ENCODE measurements at places on chromosomes 4 and X.

GRCh38 chr4:13641084-13641483 lies 13.6 kb upstream of the BOD1L1 start:
- DNase-seq: no peak

DNA sequence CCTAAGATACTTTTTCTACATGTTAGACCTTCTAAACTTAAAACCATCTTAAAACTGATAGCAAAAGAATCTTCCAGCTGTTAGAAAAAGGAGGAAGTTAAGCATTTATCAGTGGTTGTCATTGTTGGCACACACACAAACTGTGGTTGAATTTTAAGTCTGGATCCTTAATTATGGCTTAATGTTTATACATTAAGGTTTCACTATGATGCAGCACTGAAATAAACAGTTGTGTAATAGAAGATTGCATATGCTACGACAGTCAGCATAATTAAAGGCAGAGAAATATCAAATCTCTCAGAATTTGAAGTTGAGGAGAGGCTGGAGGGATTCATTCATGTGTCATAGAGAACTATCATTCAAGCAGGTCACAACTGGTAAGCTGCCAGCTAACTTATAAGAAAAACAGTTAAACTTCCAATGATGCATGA lies 32.3 kb downstream of the ADGRA3 start:
- DNase-seq: no peak

DNA sequence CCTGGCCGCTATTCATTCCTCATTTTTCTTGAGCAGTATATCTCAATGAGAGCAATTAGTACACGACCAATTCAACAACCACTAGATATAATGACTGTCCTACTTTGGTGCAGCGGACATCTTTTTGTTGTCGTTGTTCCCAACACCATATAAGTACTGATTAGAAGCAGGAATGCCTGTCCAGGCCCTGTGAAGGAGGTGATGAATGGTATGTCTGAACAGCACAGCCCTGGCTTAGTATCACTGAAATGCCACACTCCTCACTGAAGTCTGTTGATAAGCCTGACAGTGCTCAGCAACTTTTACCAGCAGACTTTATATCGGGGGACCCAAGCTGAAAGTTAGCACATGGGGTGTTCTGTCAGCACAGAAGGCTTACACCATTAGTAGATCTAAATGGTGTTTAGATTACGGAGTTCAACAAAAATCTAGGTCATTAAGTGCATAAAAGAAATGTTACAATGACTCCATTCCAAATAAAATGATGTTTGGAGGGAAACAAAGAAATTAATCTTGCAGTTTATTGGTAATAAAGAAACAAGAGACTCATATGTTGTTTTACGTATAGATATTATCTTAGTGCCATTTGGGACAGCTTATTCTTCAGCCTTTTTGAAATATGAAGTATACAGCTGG lies 228.3 kb upstream of the TTC29 start:
- no peak for DNase-seq

DNA sequence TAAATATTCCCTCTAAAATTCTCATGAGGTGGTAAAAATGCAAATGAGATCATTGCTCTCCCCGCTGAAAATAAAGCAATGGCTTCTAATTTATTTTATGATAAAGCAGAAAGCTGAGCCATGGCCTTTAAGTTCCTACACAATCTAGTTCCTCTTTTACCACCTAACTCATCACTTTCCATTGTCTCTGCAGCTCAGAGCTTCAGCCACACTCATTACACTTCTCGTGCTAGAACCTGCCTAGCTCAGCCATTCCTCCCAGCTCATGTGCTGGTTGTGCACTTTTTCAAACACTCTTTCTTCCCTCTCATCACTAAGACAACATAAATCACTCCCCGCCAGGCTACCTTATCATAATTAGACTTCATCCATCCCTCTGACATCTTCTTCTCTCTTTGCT lies 1112.1 kb upstream of the PRKX start:
- no peak for DNase-seq

- no peak for DNase-seq
These were observed 375 bp downstream of the FGFR3 start for GRCh38 chr4:1793496-1793840.

DNA sequence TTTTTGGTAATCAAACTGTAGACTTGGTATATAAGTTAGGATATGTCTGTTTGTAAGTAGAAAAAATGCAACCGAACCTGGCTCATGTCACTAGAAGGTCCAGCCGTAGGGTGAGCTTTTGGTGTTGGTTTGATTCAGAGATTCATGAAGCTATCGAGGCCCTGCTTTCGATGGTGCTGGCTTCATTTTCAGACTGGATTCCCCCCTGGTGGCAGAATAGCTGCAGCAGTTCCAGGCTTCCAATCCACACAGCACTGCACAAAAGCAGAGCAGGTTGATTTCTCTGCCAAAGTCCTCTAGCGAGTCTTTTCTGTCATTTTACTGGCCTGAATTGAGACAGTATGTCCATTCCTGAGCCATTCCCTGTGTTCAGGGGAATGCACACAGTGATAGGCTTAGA lies 33.1 kb downstream of the PDK3 start:
- no peak for DNase-seq

GRCh38 chrX:68508799-68509198 lies 9.9 kb downstream of the YIPF6 start:
- no peak for DNase-seq

- no peak for DNase-seq
These were observed 2.3 kb downstream of the FHDC1 start for GRCh38 chr4:152938237-152938947.

DNA sequence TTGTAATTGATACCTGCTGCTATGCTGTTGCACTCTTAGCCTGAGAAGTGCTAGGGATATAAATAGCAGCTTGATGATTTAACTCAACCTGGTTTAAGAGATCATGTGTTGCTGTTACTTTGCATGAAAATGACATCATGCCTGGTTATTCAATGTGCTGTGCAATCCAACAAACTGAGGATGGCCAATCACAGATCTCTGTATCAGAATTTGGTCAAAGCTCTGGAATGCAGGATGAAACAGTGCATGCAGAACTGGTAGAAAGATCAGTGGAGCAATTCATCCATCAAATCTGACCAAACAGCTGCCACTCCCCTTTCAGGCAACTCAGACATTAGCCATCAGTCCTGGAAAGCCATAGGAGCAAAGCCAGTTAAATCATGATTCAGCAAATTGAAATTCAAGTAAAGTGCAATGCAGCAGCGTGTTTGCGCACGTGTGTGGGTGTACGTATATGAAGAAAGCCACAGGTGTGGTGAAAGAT lies 160.3 kb upstream of the RASGEF1B start:
- no peak for DNase-seq

GRCh38 chr4:118190903-118191302 lies 156.6 kb downstream of the NDST3 start:
- no peak for DNase-seq

DNA sequence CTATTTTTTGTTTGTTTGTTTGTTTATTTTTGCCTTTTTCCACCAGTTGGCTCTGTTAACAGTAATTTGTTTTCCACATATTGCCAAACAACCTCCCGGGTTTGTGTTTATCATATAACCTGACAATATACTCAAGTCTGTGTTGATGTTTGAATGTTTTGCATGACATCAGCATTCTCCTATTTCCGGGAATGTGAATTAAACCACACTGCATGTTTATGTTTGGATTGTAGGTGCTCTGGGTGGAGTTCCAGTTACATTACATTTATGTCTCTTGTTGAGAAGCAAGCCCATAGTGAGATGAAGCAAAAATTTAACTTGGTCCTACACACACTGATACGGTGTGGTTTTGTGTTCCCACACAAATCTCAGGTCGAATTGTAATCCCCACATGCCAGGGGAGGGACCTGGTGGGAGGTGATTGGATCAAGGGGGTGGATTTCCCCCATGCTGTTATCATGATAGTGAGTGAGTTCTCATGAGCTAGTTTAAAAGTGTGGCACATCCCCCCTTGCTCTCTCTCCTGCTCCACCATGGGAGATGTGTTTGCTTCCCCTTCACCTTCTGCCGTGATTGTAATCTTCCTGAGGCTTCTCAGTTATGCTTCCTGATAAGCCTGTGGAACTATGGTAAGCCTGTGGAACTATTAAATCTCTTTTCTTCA lies 54.4 kb upstream of the CLNK start:
- no peak for DNase-seq

- no peak for DNase-seq
These were observed 103.1 kb downstream of the NPNT start for GRCh38 chr4:105998171-105999063.

DNA sequence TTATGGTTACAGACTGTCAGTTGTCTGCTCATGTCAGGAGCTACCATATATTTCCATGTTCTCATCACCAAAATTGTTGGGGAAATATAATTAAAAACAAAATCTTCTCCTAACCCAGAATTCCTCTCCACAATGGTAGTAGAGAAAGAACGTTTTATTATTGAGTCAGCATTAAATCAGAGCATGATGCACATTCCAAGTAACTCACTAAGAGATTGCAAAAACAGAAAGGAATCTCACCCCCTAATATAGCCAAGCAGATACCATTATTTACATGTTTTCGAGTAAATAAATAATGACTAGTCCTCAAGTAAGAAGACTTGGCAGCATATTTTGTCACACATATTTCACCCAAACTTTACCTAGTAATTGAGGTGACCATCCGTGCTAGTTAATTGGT lies 36.2 kb upstream of the ARHGEF6 start:
- no peak for DNase-seq

- DNase-seq: no peak
These were observed 33.1 kb downstream of the ENPEP start for GRCh38 chr4:110508827-110509710.

DNA sequence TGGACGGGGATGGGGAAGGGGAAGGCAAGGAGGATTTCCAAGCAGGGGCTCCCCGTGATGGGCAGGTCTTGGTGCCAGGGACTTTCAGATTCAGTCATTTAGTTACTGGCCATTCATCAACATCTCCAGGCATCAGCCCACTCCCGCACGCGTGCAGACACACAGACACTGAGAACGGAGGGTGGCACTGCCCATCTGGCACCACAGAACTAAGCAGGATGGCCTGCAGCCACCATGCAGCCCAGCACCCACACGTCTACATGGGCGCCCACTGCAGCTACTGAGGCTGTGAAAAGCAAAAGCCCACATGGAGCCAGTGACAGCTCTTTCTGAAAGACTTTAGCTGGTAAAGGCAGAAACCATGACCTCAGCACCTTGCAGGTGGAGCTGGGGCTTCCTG lies 176.1 kb upstream of the PSAPL1 start:
- DNase-seq: no peak

GRCh38 chr4:26782168-26782829 lies 78.3 kb upstream of the STIM2 start:
- DNase-seq: no peak

DNA sequence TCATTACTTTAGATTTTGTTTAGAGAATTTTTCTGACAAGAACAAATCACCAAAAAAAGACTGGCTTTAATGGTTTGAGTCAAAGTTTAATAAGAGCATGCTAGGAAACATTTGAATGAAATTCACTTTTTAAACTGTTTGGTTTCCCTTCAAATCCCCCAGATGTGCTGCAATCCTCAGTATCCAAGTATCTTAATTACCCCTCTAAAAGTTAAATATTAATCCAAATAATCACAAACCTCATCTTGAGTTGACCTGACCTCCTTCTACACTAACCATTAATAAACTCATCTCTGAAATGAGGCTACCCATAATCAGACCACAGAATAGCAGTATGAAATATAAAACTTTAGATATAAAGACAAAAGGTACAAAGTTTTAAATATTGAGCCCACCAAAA lies 10.1 kb downstream of the DHX15 start:
- no peak for DNase-seq

GRCh38 chr4:169164669-169165415 lies 105.9 kb downstream of the SH3RF1 start:
- DNase-seq: no peak

DNA sequence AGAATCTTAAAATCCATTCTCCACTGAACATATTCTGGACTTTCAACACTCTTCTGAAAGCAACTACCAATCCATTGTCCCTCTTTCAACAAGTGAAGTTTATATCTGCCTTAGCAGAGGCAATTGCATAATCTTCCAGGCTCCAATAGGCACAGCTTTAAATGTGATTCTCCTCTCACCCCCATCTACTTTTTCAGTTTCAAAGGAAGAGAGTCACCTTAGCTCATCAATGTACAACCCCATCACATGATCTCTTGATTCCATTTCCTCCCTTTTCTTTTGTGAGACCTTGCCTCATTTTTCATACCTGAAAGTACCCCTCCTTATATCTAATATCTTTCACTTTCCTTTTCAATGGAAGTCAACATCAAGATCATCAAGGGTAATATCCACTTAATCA lies 921.7 kb upstream of the EPHA5 start:
- no peak for DNase-seq

- no peak for DNase-seq
These were observed 368.7 kb downstream of the BCOR start for GRCh38 chrX:39728852-39729598.

GRCh38 chr4:39480902-39481695 lies 22.2 kb downstream of the LIAS start:
- no peak for DNase-seq

- DNase-seq: no peak
These were observed 56.4 kb upstream of the SPANXN1 start for GRCh38 chrX:145190801-145191389.

- DNase-seq: no peak
These were observed 668.5 kb downstream of the PCDH18 start for GRCh38 chr4:136863756-136864155.

- DNase-seq: no peak
These were observed 5.5 kb downstream of the IBSP start for GRCh38 chr4:87804871-87805270.

- no peak for DNase-seq
These were observed 49.8 kb upstream of the PRPS2 start for GRCh38 chrX:12741416-12741815.

- no peak for DNase-seq
These were observed 59.6 kb upstream of the PRSS48 start for GRCh38 chr4:151217326-151217725.

DNA sequence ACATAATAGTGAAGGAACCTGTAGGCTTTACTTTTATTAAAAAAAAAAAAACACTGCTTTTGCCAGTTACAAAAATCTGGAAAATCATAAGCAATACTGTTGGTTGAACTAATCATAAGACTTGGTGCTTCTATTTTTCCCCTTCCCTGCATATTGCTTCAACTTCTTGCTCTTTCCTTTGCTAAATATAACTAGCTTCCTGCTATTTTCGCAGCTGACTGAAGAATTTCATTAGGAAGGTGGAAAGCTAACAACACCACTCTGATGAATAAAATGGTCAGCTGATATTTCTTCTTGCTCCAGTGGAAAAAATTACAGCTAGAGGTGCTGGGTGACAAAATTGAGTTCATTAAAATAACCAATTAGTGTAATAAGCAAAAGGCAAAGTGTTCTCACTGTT lies 39.3 kb downstream of the MEPE start:
- DNase-seq: no peak

- DNase-seq: no peak
These were observed 348.2 kb downstream of the KCTD8 start for GRCh38 chr4:44100456-44100855.

- DNase-seq: no peak
These were observed 502.9 kb upstream of the PCDH10 start for GRCh38 chr4:132646186-132646585.

DNA sequence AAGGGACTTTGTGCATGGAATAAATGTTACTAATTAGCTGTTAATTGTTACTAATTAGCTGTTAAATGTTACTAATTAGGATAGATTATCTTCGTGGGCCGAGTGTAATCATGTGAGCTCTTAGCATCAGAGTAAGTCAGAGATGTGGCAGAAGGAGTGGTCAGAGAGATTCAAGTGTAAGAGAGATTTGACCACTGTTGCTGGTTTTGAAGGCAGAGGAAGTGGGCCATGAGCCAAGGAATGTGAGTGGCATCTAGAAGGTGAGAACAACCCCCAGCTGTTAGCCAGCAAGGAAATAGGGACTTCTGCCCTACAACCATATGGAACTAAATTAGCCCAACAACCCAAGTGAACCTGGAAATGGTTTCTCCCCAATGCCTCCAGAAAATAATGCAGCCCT lies 28.2 kb downstream of the ODAPH start:
- no peak for DNase-seq
